ENCODE measurements at places on chromosomes 7 and 10. TPM values are rescaled to one million over a fixed set of nuclear protein-coding genes. Genes with fewer than 3 reads are reported as not detected.

The CPN1 gene
- not detected for total RNA-seq

The LRIT1 gene
- total RNA-seq = not detected

The ZPBP gene
- total RNA-seq = not detected

The UCN3 gene
- total RNA-seq = not detected
